ENCODE measurements at places on chromosomes 7 and 10.

GRCh38 chr10:68154211-68154497, 44.9 kb downstream of the MYPN start:
- no peaks in the 10 kb centered on the region for H3K36me3 ChIP-seq
- H3K4me3 ChIP-seq, result no peak overlapping the region
- H3K27me3 ChIP-seq, result no peaks in the 10 kb centered on the region
- DNase-seq, result no peak
- H3K27ac ChIP-seq, result peak overlapping the region; percentile 15
- peaks cover 15% of the 10 kb centered on the region for H3K4me1 ChIP-seq

- no peak overlapping the region for H3K4me3 ChIP-seq
- H3K36me3 ChIP-seq, result no peaks in the 10 kb centered on the region
- H3K27me3 ChIP-seq, result no peaks in the 10 kb centered on the region
Observed at GRCh38 chr7:17206349-17206905, 92.0 kb upstream of the AHR start.

DNA sequence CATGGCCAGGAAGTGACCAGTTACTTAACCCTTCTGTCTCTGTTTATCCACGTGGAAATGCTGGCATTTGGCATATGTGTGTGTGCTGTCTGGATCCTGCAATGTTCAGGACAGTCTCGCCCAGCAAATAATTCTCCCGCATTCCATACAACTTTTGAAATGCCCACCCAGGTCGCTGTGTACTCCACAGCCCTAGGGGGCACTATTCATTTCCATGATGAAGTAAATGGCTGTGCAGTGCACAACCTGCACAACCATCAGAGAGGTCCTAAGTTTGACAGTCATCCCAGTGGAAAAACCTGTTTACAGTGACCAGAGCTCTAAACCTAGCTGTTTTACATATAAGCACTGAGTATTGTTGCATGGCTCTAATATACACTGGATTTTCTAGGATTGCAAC, 38.1 kb downstream of the ZNF503 start:
- no peak for DNase-seq
- no peak overlapping the region for H3K4me3 ChIP-seq
- no peaks in the 10 kb centered on the region for H3K27me3 ChIP-seq
- no peaks in the 10 kb centered on the region for H3K4me1 ChIP-seq
- no peaks in the 10 kb centered on the region for H3K36me3 ChIP-seq

- H3K27ac ChIP-seq, result no peak overlapping the region
- H3K36me3 ChIP-seq, result no peaks in the 10 kb centered on the region
Observed at GRCh38 chr7:47192978-47193377, 388.9 kb downstream of the TNS3 start.

DNA sequence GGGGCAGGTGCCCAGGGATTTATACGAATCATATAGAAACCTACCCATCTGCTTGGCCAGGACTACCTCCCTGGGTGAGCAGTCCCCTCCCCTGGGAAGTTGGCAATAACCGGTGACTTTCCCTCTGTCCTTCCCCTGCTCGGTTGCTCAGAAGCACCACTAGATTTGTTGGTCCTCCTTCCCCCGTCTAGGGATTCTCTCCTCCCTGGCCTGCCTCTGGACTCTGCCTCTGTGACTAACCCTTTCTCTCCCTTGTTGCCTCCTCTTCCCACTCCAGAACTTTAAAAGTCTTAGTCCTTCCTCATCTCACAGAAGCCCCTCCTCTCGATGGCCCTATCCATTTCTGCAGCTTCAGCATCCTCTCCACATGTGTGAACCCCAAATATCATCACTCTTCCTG, 9.8 kb downstream of the CALHM3 start:
- H3K27ac ChIP-seq, result no peak overlapping the region
- no peak overlapping the region for H3K4me3 ChIP-seq
- peaks cover 4% of the 10 kb centered on the region for H3K4me1 ChIP-seq
- peaks cover 15% of the 10 kb centered on the region for H3K27me3 ChIP-seq
- H3K36me3 ChIP-seq, result no peaks in the 10 kb centered on the region

DNA sequence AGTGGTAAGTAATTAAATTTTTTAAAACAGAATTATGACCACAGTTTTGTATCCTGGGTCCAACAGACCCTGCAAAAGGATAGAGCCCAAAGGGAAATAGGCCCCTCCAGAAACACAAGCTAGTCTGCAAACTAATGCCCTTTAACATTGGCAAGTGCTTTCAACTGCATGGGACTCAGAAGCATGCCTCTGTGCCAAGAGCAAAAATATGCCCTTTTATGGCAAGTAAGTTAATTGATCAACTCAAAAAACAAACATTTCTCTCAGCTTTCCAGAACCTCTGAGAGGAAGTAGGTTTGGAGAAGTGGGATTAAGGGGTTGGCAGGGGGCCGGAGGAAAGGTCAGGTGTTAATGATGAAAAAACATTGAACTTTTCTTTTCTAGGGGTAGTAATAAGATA, 186.6 kb upstream of the PRSS1 start:
- H3K36me3 ChIP-seq, result no peaks in the 10 kb centered on the region
- no peak overlapping the region for H3K27ac ChIP-seq
- no peak for DNase-seq
- no peaks in the 10 kb centered on the region for H3K4me1 ChIP-seq
- H3K4me3 ChIP-seq, result no peak overlapping the region

- H3K36me3 ChIP-seq, result no peaks in the 10 kb centered on the region
- H3K27ac ChIP-seq, result no peak overlapping the region
- no peak overlapping the region for H3K4me3 ChIP-seq
- H3K4me1 ChIP-seq, result no peaks in the 10 kb centered on the region
- DNase-seq, result no peak
Observed at GRCh38 chr7:152704796-152705384, 28.9 kb upstream of the XRCC2 start.

DNA sequence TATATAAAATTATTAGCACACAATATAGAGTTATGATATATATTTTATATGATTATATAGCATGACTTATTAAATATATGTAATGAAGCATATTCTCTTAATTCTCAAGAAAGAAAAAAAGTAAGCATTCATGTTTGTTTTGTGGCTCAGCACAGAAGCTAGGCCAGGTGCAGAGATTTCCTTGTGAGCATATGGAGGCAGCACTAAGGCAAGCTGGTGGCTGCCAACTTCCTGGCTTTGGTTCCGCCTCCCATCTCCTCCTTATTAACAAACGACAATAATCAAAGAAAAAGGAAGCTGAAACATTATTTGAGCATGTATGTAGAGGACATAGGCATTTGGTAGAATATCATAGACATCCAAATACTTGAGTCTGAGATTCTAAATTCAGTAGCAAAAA, 130.3 kb downstream of the ST7 start:
- no peaks in the 10 kb centered on the region for H3K27me3 ChIP-seq
- H3K27ac ChIP-seq, result no peak overlapping the region
- H3K4me1 ChIP-seq, result peaks cover 27% of the 10 kb centered on the region
- H3K36me3 ChIP-seq, result no peaks in the 10 kb centered on the region
- no peak for DNase-seq

- H3K36me3 ChIP-seq, result no peaks in the 10 kb centered on the region
- H3K27ac ChIP-seq, result no peak overlapping the region
Observed at GRCh38 chr7:8084836-8085235, 116.2 kb downstream of the GLCCI1 start.

GRCh38 chr7:47602272-47603004, 20.5 kb upstream of the TNS3 start:
- no peak for DNase-seq
- H3K36me3 ChIP-seq, result no peaks in the 10 kb centered on the region
- no peak overlapping the region for H3K27ac ChIP-seq
- H3K4me1 ChIP-seq, result peaks cover 43% of the 10 kb centered on the region
- no peak overlapping the region for H3K4me3 ChIP-seq

GRCh38 chr10:103256613-103257012, 10.9 kb downstream of the RPEL1 start:
- H3K36me3 ChIP-seq, result no peaks in the 10 kb centered on the region
- H3K4me3 ChIP-seq, result no peak overlapping the region
- H3K27ac ChIP-seq, result no peak overlapping the region

GRCh38 chr7:129923709-129924108, 29.1 kb downstream of the UBE2H start:
- no peak overlapping the region for H3K27ac ChIP-seq
- no peaks in the 10 kb centered on the region for H3K27me3 ChIP-seq
- no peak overlapping the region for H3K4me3 ChIP-seq
- H3K4me1 ChIP-seq, result peaks cover 70% of the 10 kb centered on the region
- DNase-seq, result no peak
- peaks cover 6% of the 10 kb centered on the region for H3K36me3 ChIP-seq

DNA sequence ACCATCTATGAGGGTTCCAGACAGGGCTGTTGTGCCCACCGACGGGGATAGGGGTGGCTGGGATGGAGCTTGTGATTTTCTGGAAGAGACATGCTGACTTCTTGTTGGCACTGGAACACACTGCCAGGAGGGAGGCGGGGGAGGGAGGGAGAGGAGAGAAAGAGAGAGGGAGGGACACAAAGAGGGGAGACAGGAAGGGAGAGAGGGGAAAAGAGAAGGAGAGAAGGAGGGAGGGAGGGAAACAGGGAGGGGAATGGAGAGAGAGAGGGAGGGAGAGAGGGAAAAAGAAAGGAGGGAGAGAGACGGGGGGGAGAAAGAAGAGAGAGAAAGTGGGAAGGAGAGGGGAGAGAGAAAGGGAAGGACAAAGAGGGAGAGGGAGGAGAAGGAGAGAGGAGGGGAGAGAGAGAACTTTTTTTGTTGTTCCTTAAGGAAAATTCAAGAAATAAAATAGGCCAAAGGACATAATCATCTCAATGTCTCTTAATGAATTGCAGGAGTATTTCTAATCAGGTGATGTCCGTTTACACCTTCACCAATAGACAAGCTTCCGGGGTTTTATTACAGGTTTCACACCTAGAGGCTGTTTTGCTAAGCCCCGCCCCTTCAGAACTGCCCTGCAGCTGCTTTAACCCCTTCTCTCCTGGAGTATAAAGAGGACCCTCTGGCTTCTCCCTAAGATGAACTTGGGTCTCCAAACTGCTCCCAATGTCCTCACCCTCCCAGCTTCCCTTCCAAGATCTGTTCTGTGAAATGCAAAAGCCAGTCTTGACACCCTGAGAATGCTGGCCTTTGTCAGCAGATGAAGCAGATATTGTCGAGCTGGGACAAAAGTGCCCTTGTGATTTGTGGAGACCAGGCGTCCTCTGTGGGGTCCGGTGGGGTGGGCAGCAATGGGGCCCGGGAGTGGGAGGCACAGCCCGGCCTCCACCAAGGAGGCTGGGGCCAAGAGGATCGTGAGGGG, 82.0 kb upstream of the GTF2IRD1 start:
- peak overlapping the region; percentile 65 for H3K27ac ChIP-seq
- peak overlapping the region; percentile 13 for H3K4me3 ChIP-seq
- peak; percentile 66 for DNase-seq
- peaks cover 35% of the 10 kb centered on the region for H3K4me1 ChIP-seq
- H3K27me3 ChIP-seq, result no peaks in the 10 kb centered on the region
- peaks cover 27% of the 10 kb centered on the region for H3K36me3 ChIP-seq

- no peaks in the 10 kb centered on the region for H3K4me1 ChIP-seq
- H3K36me3 ChIP-seq, result no peaks in the 10 kb centered on the region
- no peak overlapping the region for H3K27ac ChIP-seq
- DNase-seq, result no peak
Observed at GRCh38 chr10:126504063-126504760, 115.9 kb upstream of the ADAM12 start.
